ENCODE measurements at places on chromosomes 1 and 21. TPM values are rescaled to one million over a fixed set of nuclear protein-coding genes. Genes with fewer than 3 reads are reported as not detected.
A peak's percentile ranks its signal among the peaks of the same experiment; 100 is the strongest.

- peak overlapping the region; percentile 94 for H3K27ac ChIP-seq
- H3K36me3 ChIP-seq = no peaks in the 10 kb centered on the region
- H3K27me3 ChIP-seq = no peaks in the 10 kb centered on the region
- H3K4me1 ChIP-seq = peaks cover 36% of the 10 kb centered on the region
- H3K4me3 ChIP-seq = peak overlapping the region; percentile 96
These were observed 906 bp upstream of the ADARB1 start for GRCh38 chr21:45073301-45074047.

The CADM3 gene
- total RNA-seq = not detected

- H3K4me3 ChIP-seq = no peak overlapping the region
- H3K4me1 ChIP-seq = no peaks in the 10 kb centered on the region
- H3K27ac ChIP-seq = no peak overlapping the region
- H3K27me3 ChIP-seq = peaks cover 11% of the 10 kb centered on the region
- no peak for DNase-seq
These were observed 290.2 kb downstream of the SPATA17 start for GRCh38 chr1:217921126-217921904.

The TAL1 gene
- total RNA-seq = not detected

GRCh38 chr21:35237287-35237686, 188.2 kb upstream of the RUNX1 start:
- peaks cover under 1% of the 10 kb centered on the region for H3K27me3 ChIP-seq
- peaks cover 42% of the 10 kb centered on the region for H3K4me1 ChIP-seq
- peaks cover 19% of the 10 kb centered on the region for H3K36me3 ChIP-seq
- peak overlapping the region; percentile 9 for H3K27ac ChIP-seq
- no peak for DNase-seq
